ENCODE measurements at places on chromosomes 6 and 20.

DNA sequence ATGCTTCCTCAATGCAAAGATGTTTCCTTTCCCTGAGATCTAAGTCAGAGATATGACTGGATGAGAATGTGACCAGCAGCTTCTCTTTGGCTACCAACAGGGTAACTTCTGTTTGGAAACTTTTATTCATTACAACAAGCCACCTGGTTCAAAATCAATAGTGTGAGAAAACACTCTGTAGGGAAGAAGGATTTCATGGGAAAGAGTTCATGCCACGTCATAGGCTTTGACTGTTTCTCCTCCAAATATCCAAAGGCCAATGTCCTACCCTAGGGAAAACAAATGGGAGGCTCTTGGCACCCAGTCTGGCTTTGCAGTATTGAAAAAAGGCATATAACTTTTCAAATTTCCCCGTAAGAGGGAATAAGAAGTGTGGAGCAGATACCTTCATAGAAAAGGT is 245.5 kb downstream of the FNDC1 start:
- H3K27ac ChIP-seq = no peak overlapping the region
- peaks cover 7% of the 10 kb centered on the region for H3K4me1 ChIP-seq
- peaks cover 10% of the 10 kb centered on the region for H3K27me3 ChIP-seq
- no peak overlapping the region for H3K4me3 ChIP-seq
- DNase-seq = no peak

DNA sequence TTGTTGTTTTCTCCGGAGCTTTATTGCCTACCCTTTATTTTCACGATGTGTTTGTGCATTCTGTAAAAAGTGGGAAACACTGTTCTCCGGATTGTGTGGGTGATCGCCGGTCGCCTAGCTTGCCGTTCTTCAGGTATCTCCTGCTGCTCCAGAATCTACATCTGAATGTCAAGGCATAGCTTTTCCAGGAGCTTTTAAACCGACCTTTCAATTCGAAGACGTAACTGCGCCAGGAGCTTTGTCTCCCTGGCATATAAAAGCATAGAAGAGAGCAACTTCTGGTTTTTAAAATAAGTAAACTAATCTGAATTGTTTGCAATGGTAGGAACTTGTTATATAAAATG is 96.0 kb downstream of the HFE start:
- H3K27ac ChIP-seq = peak overlapping the region; percentile 98
- H3K4me3 ChIP-seq = peak overlapping the region; percentile 93
- H3K36me3 ChIP-seq = no peaks in the 10 kb centered on the region
- DNase-seq = no peak
- H3K27me3 ChIP-seq = peaks cover 2% of the 10 kb centered on the region

GRCh38 chr6:31815025-31815838 is at the start of the genes HSPA1A and HSPA1L:
HSPA1A (plus strand) TSS chr6:31815543; CDS start chr6:31815757, 214 bp downstream.
HSPA1L (minus strand) TSS chr6:31815283; CDS start chr6:31811972, 3,311 bp downstream.
- H3K4me3 ChIP-seq = peak within 1 kb of the TSS; percentile 81
- DNase-seq = peak; percentile 86
- peaks cover 22% of the 10 kb centered on the region for H3K36me3 ChIP-seq
- H3K27me3 ChIP-seq = peaks cover 10% of the 10 kb centered on the region
- peaks cover 30% of the 10 kb centered on the region for H3K4me1 ChIP-seq

GRCh38 chr6:147205690-147206600 is 1.7 kb downstream of the STXBP5 start:
- peaks cover 57% of the 10 kb centered on the region for H3K4me1 ChIP-seq
- H3K36me3 ChIP-seq = no peaks in the 10 kb centered on the region
- H3K27me3 ChIP-seq = peaks cover 8% of the 10 kb centered on the region
- H3K4me3 ChIP-seq = peak overlapping the region; percentile 91

- peaks cover 4% of the 10 kb centered on the region for H3K27me3 ChIP-seq
- H3K27ac ChIP-seq = no peak overlapping the region
- DNase-seq = no peak
Observed at GRCh38 chr6:119527231-119527578, 177.6 kb upstream of the MAN1A1 start.

GRCh38 chr6:24106291-24106690 is 19.7 kb upstream of the NRSN1 start:
- no peaks in the 10 kb centered on the region for H3K4me1 ChIP-seq
- peaks cover 50% of the 10 kb centered on the region for H3K27me3 ChIP-seq
- DNase-seq = no peak

DNA sequence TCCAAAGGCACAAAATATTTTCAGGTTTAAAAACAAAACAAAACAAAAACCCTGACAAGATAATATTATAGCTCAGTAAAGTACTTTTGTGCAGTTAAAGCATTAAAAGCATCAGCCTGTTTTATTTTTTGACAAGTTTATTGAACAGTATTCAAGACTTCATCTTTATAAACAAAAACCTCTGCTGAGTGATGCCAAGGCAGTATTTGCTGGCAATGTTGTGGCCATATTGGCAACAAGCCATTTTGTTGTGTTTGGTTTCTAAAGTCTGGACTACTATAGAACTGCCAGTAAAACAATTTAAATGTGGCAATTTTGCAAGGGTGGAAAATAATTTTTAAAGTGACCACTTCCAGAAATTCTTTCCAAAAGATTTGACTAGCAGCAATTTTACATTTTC is 15.9 kb downstream of the CPNE1 start:
- peaks cover 52% of the 10 kb centered on the region for H3K36me3 ChIP-seq
- no peaks in the 10 kb centered on the region for H3K4me1 ChIP-seq
- no peak overlapping the region for H3K4me3 ChIP-seq
- H3K27me3 ChIP-seq = no peaks in the 10 kb centered on the region
- no peak overlapping the region for H3K27ac ChIP-seq

- H3K4me1 ChIP-seq = peaks cover 8% of the 10 kb centered on the region
- peaks cover 29% of the 10 kb centered on the region for H3K27me3 ChIP-seq
- DNase-seq = no peak
- H3K36me3 ChIP-seq = no peaks in the 10 kb centered on the region
Observed at GRCh38 chr20:6575912-6576401, 191.5 kb upstream of the BMP2 start.

- DNase-seq = peak; percentile 37
- H3K4me3 ChIP-seq = peak overlapping the region; percentile 84
- peaks cover 28% of the 10 kb centered on the region for H3K36me3 ChIP-seq
- peaks cover 42% of the 10 kb centered on the region for H3K4me1 ChIP-seq
- H3K27ac ChIP-seq = peak overlapping the region; percentile 98
Observed at GRCh38 chr20:17679941-17680835, 1.9 kb downstream of the RRBP1 start.

- DNase-seq = no peak
- no peak overlapping the region for H3K27ac ChIP-seq
- no peaks in the 10 kb centered on the region for H3K4me1 ChIP-seq
- no peak overlapping the region for H3K4me3 ChIP-seq
- no peaks in the 10 kb centered on the region for H3K27me3 ChIP-seq
Observed at GRCh38 chr6:125886914-125887313, 69.7 kb upstream of the HINT3 start.

- H3K27ac ChIP-seq = no peak overlapping the region
- H3K36me3 ChIP-seq = no peaks in the 10 kb centered on the region
- DNase-seq = no peak
- no peaks in the 10 kb centered on the region for H3K27me3 ChIP-seq
- H3K4me1 ChIP-seq = no peaks in the 10 kb centered on the region
Observed at GRCh38 chr6:92111386-92111785, 1308.0 kb downstream of the EPHA7 start.

- no peak for DNase-seq
- no peaks in the 10 kb centered on the region for H3K27me3 ChIP-seq
- H3K36me3 ChIP-seq = no peaks in the 10 kb centered on the region
Observed at GRCh38 chr6:8181160-8181881, 79.0 kb upstream of the EEF1E1 start.

GRCh38 chr6:6766230-6766905 is 177.8 kb downstream of the LY86 start:
- H3K4me1 ChIP-seq = peaks cover 18% of the 10 kb centered on the region
- DNase-seq = no peak

DNA sequence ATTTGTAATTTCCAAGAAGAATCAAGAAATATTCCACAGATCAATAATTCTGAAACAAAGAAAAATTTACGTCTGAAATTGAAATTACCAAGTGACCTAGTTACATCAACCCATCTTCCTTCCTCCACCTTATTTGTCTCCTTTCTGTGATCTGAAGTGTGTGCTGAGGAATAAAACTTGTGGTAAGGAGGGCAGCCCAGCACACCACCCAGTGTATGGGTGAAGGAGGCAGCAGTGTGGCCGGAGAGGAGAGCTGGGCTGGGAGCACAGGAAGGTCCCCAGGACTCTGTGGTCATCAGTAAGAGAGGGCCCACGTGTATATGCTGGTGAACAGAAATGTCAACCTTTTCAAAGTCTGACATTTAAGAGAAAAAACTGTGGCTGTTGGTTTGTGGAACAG is 11.3 kb upstream of the CCR6 start:
- H3K27ac ChIP-seq = no peak overlapping the region
- H3K36me3 ChIP-seq = no peaks in the 10 kb centered on the region
- DNase-seq = no peak
- H3K4me1 ChIP-seq = peaks cover 77% of the 10 kb centered on the region
- peaks cover 25% of the 10 kb centered on the region for H3K27me3 ChIP-seq

- H3K4me3 ChIP-seq = no peak overlapping the region
- H3K27me3 ChIP-seq = peaks cover 3% of the 10 kb centered on the region
- no peaks in the 10 kb centered on the region for H3K36me3 ChIP-seq
- no peak for DNase-seq
Observed at GRCh38 chr6:97870273-97870672, 587.3 kb upstream of the MMS22L start.

GRCh38 chr6:37115236-37115895 is 54.6 kb upstream of the PIM1 start:
- H3K4me1 ChIP-seq = peaks cover 26% of the 10 kb centered on the region
- DNase-seq = no peak
- no peaks in the 10 kb centered on the region for H3K27me3 ChIP-seq
- no peaks in the 10 kb centered on the region for H3K36me3 ChIP-seq
- no peak overlapping the region for H3K4me3 ChIP-seq

DNA sequence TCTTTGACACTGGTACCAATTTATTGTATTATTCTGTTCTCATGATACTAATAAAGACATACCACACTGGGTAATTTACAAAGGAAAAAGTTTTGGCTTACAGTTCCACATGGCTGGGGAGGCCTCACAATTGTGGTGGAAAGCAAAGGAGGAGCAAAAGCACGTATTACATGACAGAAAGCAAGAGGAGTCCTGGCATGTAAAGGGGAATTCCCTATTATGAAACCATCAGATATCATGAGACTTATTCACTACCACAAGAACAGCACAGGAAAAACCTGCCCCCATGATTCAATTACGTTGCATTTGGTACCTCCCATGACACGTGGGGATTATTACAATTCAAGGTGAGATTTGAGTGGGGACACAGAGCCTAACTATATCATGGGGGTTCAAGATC is 43.4 kb downstream of the SLC22A2 start:
- H3K27me3 ChIP-seq = peaks cover 4% of the 10 kb centered on the region
- H3K4me1 ChIP-seq = no peaks in the 10 kb centered on the region
- no peak for DNase-seq

- no peak overlapping the region for H3K27ac ChIP-seq
- no peak overlapping the region for H3K4me3 ChIP-seq
- no peak for DNase-seq
- no peaks in the 10 kb centered on the region for H3K27me3 ChIP-seq
Observed at GRCh38 chr6:131117878-131118277, 17.4 kb upstream of the AKAP7 start.

GRCh38 chr6:3765415-3765814 is 13.9 kb upstream of the PXDC1 start:
- H3K27me3 ChIP-seq = peaks cover 19% of the 10 kb centered on the region
- DNase-seq = no peak
- no peak overlapping the region for H3K4me3 ChIP-seq
- peaks cover 8% of the 10 kb centered on the region for H3K4me1 ChIP-seq
- H3K27ac ChIP-seq = no peak overlapping the region
- H3K36me3 ChIP-seq = no peaks in the 10 kb centered on the region

- no peaks in the 10 kb centered on the region for H3K27me3 ChIP-seq
- H3K4me1 ChIP-seq = no peaks in the 10 kb centered on the region
- H3K36me3 ChIP-seq = no peaks in the 10 kb centered on the region
Observed at GRCh38 chr6:86686496-86686895, 250.8 kb upstream of the HTR1E start.

DNA sequence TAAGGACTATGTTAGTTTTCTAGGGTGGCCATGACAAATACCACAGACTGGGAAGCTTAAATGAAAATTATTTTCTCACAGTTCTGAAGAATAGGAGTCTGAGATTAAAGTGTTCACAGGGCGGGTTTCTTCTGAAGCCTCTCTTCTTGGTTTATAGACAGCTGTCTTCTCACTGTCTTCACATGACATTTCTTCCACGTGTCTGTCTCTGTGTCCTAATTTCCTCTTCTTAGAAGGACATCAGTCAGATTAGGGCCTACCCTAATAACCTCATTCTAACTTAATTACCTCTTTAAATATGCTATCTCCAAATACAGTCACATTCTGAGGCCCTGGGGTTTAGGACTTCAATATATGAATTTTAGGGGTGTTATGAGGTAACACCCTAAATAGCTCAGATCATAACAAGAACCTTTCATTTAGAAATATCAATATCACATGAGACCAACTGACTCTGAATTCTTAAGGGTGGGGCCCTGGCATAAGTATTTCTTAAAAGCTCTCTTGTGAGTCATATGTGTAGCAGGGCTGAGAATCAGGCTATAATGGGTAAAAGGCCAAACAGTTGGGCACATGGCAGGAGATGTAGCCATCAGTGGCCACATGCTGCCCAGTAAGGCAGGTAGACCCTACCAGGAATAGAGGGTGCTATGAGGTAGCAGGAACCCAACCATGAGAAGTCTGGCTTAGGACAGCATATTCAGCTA is 62.0 kb upstream of the TENT5A start:
- peak overlapping the region; percentile 85 for H3K27ac ChIP-seq
- DNase-seq = no peak
- peaks cover 52% of the 10 kb centered on the region for H3K4me1 ChIP-seq
- peaks cover 3% of the 10 kb centered on the region for H3K27me3 ChIP-seq
- no peak overlapping the region for H3K4me3 ChIP-seq

GRCh38 chr6:1491591-1492319 is 102.4 kb downstream of the FOXF2 start:
- H3K36me3 ChIP-seq = peaks cover 5% of the 10 kb centered on the region
- H3K27me3 ChIP-seq = peaks cover under 1% of the 10 kb centered on the region
- H3K4me1 ChIP-seq = no peaks in the 10 kb centered on the region
- no peak overlapping the region for H3K4me3 ChIP-seq

DNA sequence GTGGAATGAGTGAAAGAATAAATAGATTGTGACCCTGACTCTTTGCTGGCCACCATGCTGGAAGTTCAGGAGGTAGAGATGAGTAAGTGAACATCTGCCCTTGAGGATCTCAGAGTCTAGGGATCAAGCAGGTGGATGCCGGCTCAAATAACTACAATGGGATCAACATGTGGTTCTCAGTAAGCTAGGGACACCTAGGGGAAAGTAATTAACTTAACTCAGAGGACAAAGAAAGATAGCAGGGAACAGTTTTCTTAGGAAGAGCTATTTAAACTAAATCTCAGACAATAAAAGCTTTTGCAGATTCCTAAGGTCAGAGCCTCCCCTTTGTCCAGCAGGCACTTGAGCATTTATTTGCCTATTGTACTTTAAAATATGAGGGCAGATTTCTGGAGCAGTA is 29.1 kb downstream of the SLC13A3 start:
- H3K27ac ChIP-seq = no peak overlapping the region
- H3K4me3 ChIP-seq = no peak overlapping the region
- no peak for DNase-seq
- H3K4me1 ChIP-seq = no peaks in the 10 kb centered on the region
- H3K36me3 ChIP-seq = peaks cover 9% of the 10 kb centered on the region

DNA sequence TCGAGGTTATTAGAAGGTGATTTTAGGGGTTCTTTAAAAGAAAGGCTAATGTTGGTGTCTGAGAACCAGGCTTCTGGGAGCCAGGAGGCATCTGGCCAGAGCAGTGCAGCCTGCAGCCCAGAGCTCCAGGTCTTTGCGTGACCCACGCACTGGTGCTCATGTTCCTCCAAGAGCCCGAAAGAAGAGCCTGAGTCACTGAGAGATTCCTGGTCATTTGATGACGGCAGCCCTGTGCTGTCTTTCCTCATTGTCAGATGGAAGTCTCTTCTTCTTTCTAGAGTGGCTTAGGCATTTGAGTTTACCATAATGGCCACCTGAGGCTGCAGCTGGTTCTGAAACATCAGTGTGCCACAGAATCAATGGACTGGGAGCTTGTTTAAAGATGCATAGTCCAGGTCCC is 46.4 kb downstream of the CD109 start:
- H3K27me3 ChIP-seq = peaks cover 4% of the 10 kb centered on the region
- no peaks in the 10 kb centered on the region for H3K36me3 ChIP-seq
- H3K4me3 ChIP-seq = no peak overlapping the region
- no peak overlapping the region for H3K27ac ChIP-seq

Measured in nephron progenitor cell (in vitro differentiated cells).